ENCODE measurements at places on chromosomes 3 and 15.

DNA sequence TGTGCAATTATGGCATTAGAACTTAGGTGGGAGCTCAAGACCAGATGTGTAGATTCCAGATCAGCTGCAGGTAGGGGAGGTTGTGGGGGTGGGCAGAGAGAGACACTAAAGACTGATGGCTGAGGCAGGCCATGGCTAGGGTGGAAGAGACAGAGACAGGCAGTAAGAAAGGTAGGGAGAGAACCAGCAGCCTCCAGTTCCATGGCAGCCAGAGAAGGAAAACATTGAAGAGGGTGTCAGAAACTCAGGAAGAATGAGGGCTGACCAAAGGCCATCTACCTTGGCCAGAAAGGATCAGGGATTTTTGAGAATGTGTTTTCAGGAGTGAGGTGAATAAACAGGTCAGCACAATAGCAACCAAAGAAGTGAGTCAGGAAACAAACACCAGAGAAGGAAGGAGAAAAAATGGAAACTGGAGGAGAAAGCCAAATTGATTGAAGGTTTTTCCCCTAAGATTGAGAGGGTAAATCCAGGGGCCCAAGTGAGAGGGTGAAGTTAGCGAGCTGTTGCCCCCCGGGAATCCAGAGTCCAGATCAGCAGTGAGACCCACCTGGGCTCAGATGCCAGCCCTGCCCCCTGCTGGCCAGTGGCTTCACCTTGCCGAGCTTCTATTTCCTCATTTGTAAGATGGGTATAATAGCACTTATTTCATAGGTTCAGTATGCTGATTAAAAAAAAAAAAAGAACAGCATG is 41.0 kb downstream of the ABHD2 start:
- DNase-seq = peak; percentile 28

GRCh38 chr3:172448661-172449465 is 607 bp upstream of the GHSR start:
- DNase-seq = no peak

DNA sequence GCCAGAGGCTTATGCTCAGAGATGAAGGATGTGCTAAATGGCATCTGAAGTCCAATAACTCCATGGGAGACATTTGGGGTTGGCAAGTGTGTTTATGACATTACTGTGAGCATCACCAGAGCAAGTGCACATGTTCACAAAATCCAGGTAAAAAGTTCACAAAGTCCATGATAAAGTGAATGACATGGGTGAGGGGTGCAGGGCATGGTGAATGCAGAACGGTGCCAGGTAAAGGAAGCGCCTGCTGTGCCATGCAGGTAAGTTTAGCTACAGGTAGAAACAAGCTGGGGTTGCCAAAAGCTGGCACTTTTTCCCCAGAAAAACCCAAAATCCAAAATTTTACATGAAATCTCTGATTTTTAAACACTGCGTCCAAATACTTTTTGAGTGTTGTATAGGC is 268.2 kb downstream of the ABHD5 start:
- DNase-seq = no peak

GRCh38 chr3:28912120-28912885 is 368.6 kb upstream of the RBMS3 start:
- DNase-seq = no peak

DNA sequence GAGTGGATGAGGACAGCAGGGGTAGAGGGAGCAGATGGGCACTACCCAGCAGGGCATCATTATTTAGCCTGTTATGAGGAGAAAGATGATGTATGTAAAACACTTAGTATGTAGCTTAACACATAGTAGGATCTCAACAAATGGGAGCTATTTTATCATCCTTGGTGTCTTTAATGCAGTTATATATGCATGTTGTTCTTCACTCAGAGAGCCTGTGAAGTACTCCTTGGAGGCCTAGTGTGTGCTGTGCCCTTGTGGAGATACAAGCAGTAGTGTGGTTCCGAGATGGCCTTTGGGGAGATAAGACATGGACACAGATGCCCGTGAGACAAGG is 124.2 kb downstream of the LIPC start:
- DNase-seq = no peak

GRCh38 chr3:81419228-81419627 is 342.2 kb downstream of the GBE1 start:
- DNase-seq = peak; percentile 23
